ENCODE measurements at places on chromosomes 6 and 20. TPM values are rescaled to one million over a fixed set of nuclear protein-coding genes. Genes with fewer than 3 reads are reported as not detected.

FGD2 gene
- not detected for total RNA-seq

BEND3 gene
- total RNA-seq = 10.9 TPM

XKR7 gene
- 0.04 TPM for total RNA-seq

DNA sequence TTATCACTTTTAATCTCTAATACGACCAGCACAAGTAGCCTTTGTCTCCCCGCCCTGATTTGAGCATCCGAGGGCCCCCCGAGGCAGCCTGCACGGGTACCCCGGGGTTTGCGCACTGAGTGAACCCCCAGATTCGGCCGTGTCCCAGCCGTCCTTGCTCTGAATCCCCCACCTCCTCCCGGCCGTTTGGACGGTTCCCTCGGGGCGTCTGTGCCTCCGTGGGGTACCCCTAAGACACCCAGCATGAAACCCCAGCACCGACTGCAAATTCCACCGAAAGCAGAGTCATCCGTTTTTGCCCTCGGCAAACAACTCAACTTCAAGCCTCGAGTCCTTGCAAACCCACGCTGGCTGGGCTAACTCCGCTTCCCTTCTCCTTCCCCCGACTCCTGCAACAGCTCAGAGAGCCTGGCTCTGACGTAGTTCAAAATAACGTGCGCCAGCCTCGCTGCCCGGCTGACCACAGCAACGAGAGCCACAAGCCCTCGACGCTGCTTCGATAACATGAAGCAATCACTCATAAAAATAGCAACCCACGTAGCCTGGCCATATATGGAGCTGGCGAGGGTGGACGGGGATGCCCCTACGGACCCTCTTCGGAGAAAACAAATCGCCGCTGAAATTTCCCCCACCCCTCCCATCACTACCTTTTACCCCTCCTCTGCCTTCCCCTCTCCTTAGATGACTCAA lies 764 bp upstream of the SNAP25 start:
- peaks cover 18% of the 10 kb centered on the region for H3K27me3 ChIP-seq
- peaks cover 16% of the 10 kb centered on the region for H3K4me1 ChIP-seq
- DNase-seq = peak; percentile 63
- H3K27ac ChIP-seq = no peak overlapping the region

OR2B3 gene
- not detected for total RNA-seq

- H3K27me3 ChIP-seq = no peaks in the 10 kb centered on the region
- no peak overlapping the region for H3K4me3 ChIP-seq
These were observed 28.4 kb upstream of the KCNK16 start for GRCh38 chr6:39350723-39351505.

MATN4 gene
- total RNA-seq = 0.28 TPM

DNA sequence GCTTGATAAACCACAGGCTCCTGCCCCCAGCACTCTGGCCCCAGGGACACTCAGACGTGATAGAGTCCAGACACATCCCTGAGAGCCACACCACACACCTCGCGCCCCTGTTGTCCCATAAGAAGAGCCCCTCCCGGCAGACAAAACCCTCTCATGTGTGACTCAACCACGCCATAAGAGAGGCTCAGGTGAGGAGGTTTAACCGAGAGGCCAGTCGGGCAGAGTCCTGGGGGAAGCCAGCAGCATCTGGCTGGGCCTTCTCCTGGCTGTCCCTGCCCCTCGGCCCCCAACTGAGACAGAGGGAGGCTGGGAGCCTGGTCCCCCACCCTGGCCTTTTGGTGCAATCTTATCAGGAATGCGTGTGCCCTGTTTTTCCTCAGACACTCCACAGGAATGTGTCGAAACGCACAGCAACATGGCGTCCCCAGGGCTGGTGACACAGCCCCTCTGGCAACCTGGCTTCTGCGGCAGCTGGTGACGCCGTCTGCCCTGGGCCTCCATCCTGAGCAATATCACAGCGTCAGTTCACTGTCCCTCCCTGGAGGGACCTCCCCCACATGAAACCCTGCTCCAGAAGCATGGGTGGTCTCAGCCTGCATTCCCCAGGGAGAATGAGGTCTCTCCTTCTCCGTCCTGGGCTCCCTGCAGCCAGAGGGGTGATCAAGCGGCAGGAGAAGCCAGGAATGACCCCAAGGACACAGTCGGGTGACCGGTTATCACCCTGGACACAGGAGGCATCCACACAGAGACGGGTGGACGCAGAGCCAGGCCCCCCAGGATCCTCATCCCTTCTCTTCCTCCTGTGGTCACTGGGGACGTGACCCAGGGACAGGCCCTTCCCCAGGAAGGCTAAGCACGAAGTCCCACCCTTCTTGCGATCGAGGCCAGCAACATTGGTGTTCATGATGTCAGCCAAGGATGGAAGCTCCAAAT lies 156.6 kb upstream of the AFDN start:
- H3K27me3 ChIP-seq = no peaks in the 10 kb centered on the region
- no peak overlapping the region for H3K4me3 ChIP-seq
- no peak overlapping the region for H3K27ac ChIP-seq

APOM gene
- total RNA-seq = 4.8 TPM

DNA sequence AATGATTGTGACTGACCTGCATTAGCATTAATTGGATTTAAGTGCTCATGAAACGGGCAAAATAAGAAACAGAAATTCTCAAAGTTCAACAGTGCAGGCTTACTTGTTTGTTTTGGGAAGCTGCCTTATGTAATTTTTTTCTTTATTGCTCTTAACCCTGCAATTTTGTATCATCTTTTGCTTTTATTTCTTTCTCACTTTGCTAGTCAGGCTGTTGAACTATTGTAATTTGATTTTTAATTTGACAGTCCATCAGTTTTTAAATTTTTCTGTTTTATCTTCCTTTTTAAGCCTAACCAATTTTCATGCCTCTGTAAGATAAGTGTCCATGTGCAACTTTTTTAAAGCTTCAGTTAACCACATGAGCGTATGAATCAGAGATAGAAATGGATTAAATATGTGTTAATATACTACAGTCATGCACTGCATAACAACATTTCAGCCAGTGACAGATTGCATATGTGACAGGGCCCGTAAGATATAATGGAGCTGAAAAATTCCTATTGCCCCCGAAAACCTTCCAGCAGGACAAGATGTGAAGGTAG lies 44.6 kb downstream of the PEX7 start:
- H3K27ac ChIP-seq = no peak overlapping the region
- no peaks in the 10 kb centered on the region for H3K27me3 ChIP-seq
- DNase-seq = no peak

DNA sequence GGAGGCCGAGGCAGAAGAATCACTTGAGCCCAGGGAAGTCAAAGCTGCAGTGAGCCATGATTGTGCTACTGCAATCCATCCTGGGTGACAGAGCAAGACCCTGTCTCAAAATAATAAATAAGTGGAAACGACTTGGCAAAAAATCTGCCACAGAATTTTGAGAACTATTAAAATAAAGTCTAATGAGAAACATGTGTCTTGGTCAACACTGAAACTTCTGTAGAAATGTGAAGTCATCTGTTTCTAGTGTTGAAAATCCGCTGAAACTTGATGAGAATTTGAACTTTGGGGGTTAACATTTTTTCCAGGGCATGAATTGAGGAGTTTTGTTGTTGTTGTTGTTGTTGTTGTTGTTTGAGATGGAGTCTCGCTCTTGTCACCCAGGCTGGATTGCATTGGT lies 29.0 kb upstream of the BCLAF1 start:
- no peaks in the 10 kb centered on the region for H3K36me3 ChIP-seq
- no peak overlapping the region for H3K4me3 ChIP-seq
- DNase-seq = no peak
- peaks cover 3% of the 10 kb centered on the region for H3K27me3 ChIP-seq

RSPO4 gene
- not detected for total RNA-seq

CST5 gene
- not detected for total RNA-seq

- H3K36me3 ChIP-seq = no peaks in the 10 kb centered on the region
- H3K27me3 ChIP-seq = no peaks in the 10 kb centered on the region
- H3K27ac ChIP-seq = no peak overlapping the region
- H3K4me3 ChIP-seq = no peak overlapping the region
- DNase-seq = peak; percentile 77
- H3K4me1 ChIP-seq = peaks cover 9% of the 10 kb centered on the region
These were observed 7.8 kb downstream of the STX11 start for GRCh38 chr6:144158133-144158532.

ATP9A gene
- 31.2 TPM for total RNA-seq

DNA sequence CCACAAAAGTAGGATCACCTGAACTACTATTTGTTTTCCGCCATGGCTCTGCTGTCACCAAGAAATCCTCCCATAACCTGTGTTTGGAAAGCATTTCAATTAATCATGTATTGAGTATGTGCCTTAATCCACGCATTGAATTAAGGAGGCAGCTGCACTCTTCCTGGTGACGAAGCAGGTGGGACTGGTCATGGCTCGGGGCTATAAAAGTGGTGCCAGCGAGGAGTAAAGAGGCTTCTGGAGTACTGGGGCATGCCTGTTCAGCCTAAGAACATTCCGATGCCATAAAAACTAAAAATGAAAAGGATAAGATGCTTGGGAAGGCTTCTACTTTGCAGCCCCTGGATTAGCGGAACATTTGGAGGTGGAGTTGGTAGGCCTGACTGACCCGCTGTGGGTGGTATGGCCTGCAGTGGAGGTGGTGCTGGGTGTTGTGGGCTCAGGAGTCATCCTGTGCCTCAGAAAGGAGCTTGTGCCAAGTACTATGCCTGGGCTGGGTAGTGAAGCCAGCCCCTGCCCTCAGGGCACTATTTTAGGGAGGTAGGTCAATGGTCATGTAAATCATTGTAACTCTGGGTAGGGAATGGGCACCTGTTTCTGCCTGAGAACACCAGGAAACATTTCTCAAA lies 110.5 kb downstream of the B3GAT2 start:
- no peaks in the 10 kb centered on the region for H3K36me3 ChIP-seq
- no peak overlapping the region for H3K27ac ChIP-seq
- H3K27me3 ChIP-seq = no peaks in the 10 kb centered on the region
- H3K4me1 ChIP-seq = no peaks in the 10 kb centered on the region
- no peak overlapping the region for H3K4me3 ChIP-seq
- DNase-seq = no peak

PTPRK gene
- 97.5 TPM for total RNA-seq

MPIG6B gene
- total RNA-seq = not detected

GRCh38 chr6:107083047-107083768 lies 32.1 kb downstream of the BEND3 start:
- no peaks in the 10 kb centered on the region for H3K36me3 ChIP-seq
- DNase-seq = no peak
- H3K4me1 ChIP-seq = no peaks in the 10 kb centered on the region

GRCh38 chr6:166987930-166988329 lies 11.3 kb upstream of the CEP43 start:
- H3K4me3 ChIP-seq = no peak overlapping the region
- H3K36me3 ChIP-seq = no peaks in the 10 kb centered on the region
- H3K4me1 ChIP-seq = peaks cover 6% of the 10 kb centered on the region
- DNase-seq = no peak
- no peaks in the 10 kb centered on the region for H3K27me3 ChIP-seq

CYP39A1 gene
- total RNA-seq = 0.17 TPM

GRCh38 chr6:116697480-116697879 lies 16.5 kb downstream of the KPNA5 start:
- DNase-seq = no peak
- H3K27me3 ChIP-seq = no peaks in the 10 kb centered on the region
- H3K4me3 ChIP-seq = no peak overlapping the region
- H3K36me3 ChIP-seq = peaks cover 16% of the 10 kb centered on the region

QRSL1 gene
- 22.7 TPM for total RNA-seq

TRIM40 gene
- total RNA-seq = not detected

DNA sequence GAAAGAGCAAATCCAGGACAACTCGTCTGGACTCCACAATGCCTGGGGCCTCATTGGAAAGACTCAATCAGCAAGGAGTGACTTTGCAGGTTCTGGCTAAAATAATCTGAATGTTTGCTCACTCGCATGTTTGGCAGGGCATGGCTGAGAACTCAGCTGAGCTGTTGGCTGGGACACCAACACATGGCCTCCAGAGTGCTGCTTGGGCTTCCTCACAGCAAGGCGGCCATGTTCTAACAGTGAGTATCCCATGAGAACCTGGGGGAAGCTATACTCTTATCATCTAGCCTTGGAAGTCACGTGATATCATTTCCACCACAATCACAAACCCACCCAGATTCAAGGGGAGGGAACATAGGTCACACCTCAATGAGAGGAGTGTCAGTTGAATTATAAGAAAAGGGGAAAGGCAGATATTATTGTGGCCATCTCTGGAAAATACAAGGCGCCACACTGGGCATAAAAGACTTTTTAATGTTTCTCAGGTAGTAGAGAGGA lies 23.1 kb upstream of the SHLD1 start:
- no peaks in the 10 kb centered on the region for H3K27me3 ChIP-seq
- H3K27ac ChIP-seq = no peak overlapping the region
- H3K36me3 ChIP-seq = no peaks in the 10 kb centered on the region
- peaks cover 6% of the 10 kb centered on the region for H3K4me1 ChIP-seq
- DNase-seq = no peak

DNA sequence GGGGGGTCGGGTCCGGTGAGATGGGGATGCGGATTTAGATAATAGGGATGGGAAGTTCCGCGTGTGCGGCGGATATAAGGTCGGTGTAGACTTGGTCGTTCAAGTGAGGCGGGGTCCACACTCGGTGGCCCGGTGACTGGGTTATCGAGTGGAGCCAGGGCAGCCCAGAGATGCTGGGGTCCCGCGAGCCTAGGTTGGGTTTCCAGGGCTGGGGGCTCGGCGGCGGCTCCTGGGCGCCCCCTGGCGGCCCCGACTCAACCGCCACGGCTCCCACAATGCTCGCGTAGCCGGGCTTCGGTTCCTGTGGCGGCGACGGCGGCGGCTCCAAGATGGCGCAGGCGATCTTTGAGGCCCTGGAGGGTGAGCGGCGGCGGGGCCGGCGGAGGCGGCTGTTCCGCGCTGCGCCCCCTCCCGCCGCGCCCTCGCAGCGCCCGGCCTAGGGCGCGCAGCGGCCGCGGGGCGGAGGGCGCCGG lies at the start of gene ZNF341:
TSS of gene ZNF341 (plus strand) at position 304 of the 473 bp plus-strand sequence. CDS start at position 330, 26 bp downstream.
- H3K27me3 ChIP-seq = no peaks in the 10 kb centered on the region
- DNase-seq = peak; percentile 94
- no peaks in the 10 kb centered on the region for H3K36me3 ChIP-seq
- peak within 1 kb of the TSS; percentile 52 for H3K4me3 ChIP-seq
- H3K4me1 ChIP-seq = peaks cover 27% of the 10 kb centered on the region
- peak within 1 kb of the TSS; percentile 81 for H3K27ac ChIP-seq

GRCh38 chr20:17969884-17970409 lies 1.1 kb downstream of the MGME1 start:
- H3K4me1 ChIP-seq = peaks cover 34% of the 10 kb centered on the region
- H3K27me3 ChIP-seq = no peaks in the 10 kb centered on the region
- peaks cover 12% of the 10 kb centered on the region for H3K36me3 ChIP-seq
- no peak for DNase-seq

- no peak overlapping the region for H3K4me3 ChIP-seq
- H3K36me3 ChIP-seq = peaks cover 52% of the 10 kb centered on the region
- peak overlapping the region; percentile 32 for H3K27ac ChIP-seq
- DNase-seq = no peak
These were observed 1.4 kb downstream of the B3GALT4 start for GRCh38 chr6:33278392-33278741.

RAMACL gene
- total RNA-seq = 0.77 TPM

KCNK17 gene
- not detected for total RNA-seq

GRCh38 chr6:44868910-44869309 lies 459.2 kb upstream of the RUNX2 start:
- H3K36me3 ChIP-seq = no peaks in the 10 kb centered on the region
- DNase-seq = no peak
- H3K27ac ChIP-seq = no peak overlapping the region
- no peaks in the 10 kb centered on the region for H3K4me1 ChIP-seq

Data from A673 (cell line).